ENCODE measurements at places on chromosomes 7 and 10.
A peak's percentile ranks its signal among the peaks of the same experiment; 100 is the strongest.

DNA sequence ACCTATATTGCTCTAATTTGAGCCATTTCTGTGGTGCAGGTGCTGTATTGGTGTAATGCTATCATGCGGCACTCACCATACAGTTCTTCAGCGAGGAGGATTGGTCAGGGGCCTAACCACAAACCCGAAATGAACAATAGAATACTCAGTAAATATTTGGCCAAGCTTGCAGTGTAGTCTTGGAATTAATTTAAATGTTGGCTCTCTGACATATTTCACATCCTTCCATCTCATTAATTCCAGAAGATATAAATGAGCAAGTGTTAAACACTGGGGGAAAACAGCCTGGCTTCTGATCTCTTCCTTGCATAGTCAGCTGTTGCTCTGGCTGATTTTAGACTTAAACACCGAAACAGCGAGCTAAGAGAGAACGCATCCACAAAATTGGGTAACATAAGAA is 663.1 kb upstream of the GHITM start:
- DNase-seq, result no peak

GRCh38 chr10:29555091-29555745 is 79.6 kb downstream of the SVIL start:
- no peak for DNase-seq

DNA sequence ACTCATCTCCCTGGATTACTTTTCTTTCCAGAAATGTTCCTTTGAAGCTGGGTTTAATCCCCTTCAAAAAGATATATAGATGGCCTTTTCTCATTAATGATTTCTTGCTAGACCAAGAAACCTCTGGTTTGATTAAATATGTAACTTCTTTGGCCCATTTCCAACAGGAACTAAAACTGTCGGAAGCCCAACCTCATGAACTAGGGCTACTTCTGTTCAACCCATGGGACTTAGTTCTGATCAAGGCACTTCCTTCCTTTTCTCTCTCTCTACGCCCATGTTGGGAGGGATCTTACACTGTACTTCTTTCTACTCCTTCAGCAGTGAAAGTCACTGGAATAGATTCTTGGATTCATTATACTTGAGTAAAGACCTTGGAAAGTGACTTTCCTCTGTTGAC is 83.6 kb downstream of the TMEM106B start:
- DNase-seq, result no peak

GRCh38 chr10:101066146-101066895 is 4.5 kb downstream of the KAZALD1 start:
- DNase-seq, result peak; percentile 46

GRCh38 chr7:129144095-129144833 is at the start of gene TSPAN33:
TSPAN33 (plus strand) TSS chr7:129144707; CDS start chr7:129144981, 274 bp downstream.
- DNase-seq, result peak; percentile 42

GRCh38 chr10:23194966-23195845 is 3.1 kb downstream of the PTF1A start:
- DNase-seq, result no peak

- no peak for DNase-seq
Measured at GRCh38 chr7:45967591-45968157, 46.6 kb upstream of the IGFBP3 start.

DNA sequence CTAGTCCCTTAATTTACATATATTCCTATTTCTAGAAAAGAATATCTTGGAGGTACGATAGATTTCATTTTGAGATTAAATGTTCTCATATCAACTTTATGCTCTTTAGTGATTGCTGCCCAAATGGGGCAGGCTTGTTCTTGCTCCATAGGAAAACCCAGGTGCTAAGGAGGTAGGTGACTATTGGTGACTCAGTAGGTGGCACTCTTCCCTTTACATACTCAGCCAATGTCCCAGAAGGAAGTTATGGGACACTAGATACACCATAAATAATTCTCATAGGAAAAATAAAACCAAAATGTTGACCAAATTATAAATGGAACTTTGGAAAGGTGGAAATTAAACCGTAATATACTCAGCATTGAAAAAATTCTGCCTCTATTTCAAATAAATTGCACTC is 4.0 kb downstream of the SKAP2 start:
- DNase-seq, result no peak

- DNase-seq, result no peak
Measured at GRCh38 chr7:78529392-78529791, 730.8 kb downstream of the PHTF2 start.

- DNase-seq, result no peak
Measured at GRCh38 chr7:57412618-57413017, 37.4 kb upstream of the ZNF716 start.

GRCh38 chr7:79241288-79242060 is 212.0 kb downstream of the MAGI2 start:
- no peak for DNase-seq

DNA sequence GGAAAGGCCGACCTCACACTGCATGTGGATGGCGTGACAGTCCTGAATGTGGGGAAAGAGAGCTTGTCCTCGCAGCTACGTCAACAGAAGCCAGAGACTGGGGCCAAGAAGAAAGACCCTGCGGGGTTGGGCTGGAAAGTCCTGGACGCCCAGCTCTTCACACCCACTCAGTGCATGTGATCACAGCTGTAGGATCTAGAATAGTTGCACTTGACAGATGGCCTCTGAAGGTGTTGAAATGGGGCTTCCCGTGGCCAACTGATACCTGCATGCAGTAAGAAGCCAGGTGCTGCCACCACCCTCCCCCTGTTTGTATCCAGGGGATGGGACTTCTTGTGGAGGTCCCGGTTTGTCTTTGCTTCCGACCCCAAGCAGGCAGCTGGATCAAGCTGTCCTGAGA is 34.1 kb upstream of the OCM2 start:
- DNase-seq, result no peak

GRCh38 chr10:120883071-120883470 is 31.9 kb downstream of the WDR11 start:
- no peak for DNase-seq

- DNase-seq, result no peak
Measured at GRCh38 chr10:97762816-97763215, 9.0 kb downstream of the SFRP5 start.

DNA sequence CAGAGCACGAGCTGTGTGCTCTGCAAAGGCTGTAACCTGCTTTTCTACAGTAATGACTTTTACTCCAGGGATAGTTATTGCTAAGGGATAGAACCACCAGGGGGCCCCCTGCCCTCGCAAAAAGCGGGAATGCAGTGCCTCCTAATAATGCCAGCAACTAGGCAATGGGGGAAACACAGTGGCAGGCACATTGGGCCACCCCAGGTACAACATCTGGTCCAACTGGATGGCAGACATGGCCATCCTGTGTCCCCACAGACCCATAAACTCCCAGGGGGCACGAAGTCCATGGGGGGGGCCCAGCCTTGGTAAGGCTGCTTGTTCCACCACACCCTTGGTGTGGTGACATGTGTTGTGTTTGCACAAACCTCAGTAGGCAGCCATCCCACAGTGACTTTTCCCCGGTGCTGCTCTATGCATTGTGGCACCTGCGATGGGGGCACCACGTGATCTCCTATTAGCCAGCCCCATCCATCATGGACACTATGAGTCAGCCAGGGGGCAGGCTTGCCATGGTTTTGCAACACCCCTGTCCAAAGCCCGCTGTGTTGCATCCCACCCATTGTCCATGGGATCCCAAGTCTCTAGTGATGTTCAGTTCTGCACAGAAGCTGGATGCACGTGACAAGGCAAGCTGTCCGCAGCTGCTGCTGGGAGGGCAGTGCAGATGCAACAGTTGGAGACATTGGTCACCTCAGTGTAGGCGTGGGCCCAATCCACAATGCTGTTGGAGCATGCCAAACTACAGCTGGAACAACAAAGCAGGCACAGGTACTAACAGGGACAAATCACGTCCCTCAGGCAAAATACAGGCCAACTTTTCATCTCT is 84.0 kb downstream of the ANLN start:
- DNase-seq, result peak; percentile 4

DNA sequence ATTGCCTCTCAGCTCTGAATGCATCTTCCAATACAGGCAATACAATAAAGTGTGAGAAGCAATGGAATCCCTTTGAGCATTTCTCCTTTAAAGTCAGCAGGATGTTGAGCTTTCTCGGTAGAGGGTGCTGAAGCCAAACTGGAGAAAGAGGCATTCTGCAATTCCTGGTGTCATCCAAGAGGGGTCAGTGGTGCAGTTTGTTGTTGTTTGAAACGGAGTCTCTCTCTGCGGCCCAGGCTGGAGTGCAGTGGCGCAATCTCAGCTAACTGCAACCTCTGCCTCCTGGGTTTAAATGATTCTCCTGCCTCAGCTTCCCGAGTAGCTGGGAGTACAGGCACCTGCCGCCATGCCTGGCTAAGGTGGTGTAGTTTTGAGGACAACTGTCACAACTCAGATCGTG is 486.5 kb downstream of the CALN1 start:
- no peak for DNase-seq

- no peak for DNase-seq
Measured at GRCh38 chr10:3364768-3365480, 192.3 kb upstream of the PITRM1 start.

All from CD4-positive, alpha-beta T cell treated with Interleukin-6 at 100 ng/mL for 8 hours (primary cell).